Kidney (tissue), 22 donors: ENCODE measurements at places on chromosomes 1 and 21. TPM values are rescaled to one million over a fixed set of nuclear protein-coding genes. Genes with fewer than 3 reads are reported as not detected.

- no peak for DNase-seq
Measured at GRCh38 chr1:197468543-197469175, 200.6 kb downstream of the CRB1 start.

The PTPN14 gene
- 87.2 TPM for total RNA-seq

The HCN3 gene
- 3.3 TPM for total RNA-seq

The RGS13 gene
- 2.1 TPM for total RNA-seq

The CHRM3 gene
- total RNA-seq, result 2.9 TPM

DNA sequence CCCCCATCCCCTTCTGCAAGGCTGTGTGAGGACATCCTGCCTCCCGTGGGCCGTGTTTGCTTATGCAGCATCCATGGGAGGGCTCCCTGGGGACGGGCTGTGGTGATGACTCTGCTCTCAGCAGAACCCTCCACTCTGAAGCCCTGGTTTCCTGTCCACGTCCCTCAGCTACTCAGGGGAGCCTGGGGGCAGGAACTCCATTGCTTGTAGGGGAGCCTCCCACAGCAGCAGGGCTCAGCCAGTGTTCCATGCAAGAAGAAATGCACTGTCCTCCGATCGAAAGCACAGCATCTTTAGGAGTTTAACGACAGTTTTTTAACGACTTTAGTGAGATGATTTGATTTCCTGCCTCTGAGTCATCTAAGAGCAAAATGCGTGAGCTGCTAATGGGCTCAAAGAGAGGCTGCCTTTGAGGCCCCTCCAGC is 8.3 kb upstream of the KCNAB2 start:
- no peak for DNase-seq

DNA sequence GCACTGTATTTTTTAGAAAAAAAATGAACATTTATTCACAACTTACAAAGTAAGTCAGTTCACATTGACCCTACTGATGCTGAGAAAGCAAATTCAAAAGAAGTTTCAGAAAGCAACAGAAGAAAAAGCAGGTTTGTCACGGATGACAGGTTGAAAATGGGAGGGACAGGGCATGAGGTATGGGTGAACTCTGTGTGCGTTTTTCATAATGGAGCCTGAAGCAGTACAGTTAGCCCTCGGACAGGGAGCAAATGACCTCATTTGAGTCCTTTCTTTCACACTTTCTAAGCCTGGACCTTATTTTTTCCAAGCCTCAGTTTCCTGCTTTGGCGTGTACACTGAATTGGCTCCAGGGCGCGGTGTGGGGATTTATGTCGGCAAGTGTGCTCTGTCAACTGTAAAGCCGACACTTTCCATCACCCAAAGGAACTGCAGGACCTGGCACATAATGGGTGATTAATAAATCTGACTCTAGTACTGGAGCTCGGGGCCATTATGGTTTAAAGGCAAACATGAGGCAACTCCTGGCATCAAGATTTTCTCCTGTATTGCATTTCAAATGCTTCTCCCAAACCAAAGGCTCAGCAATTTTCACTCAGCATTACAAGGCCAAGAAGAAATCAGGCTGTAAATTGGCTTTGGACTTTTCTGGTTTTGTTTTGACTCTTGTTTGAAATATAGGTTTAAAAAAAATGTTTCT is 345.5 kb upstream of the DUSP10 start:
- peak; percentile 42 for DNase-seq

The ACTL8 gene
- total RNA-seq, result not detected

GRCh38 chr1:15915991-15916390 is 59.9 kb downstream of the ZBTB17 start:
- no peak for DNase-seq

The NBPF10 gene
- 3.8 TPM for total RNA-seq

The DCST1 gene
- not detected for total RNA-seq

DNA sequence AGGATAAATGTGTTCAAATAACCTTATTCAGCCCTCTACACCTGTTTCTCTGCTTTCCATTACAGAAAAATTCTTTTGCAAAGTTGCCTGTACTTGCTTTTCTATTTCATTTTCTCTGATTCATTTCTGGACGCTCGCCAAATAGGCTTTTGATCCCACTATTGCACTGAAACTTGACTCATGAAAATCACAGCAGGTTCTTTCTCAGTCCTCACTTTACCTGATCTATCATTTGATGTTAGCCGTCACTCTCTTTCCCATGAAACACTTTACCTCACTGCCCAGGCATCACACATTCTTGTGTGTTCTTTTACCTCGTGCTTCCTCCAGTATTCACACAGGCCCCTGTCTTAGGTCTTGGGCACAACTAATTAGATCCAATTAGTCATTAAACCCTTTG is 26.2 kb downstream of the HSPA13 start:
- peak; percentile 23 for DNase-seq

The C4BPB gene
- 1.3 TPM for total RNA-seq

DNA sequence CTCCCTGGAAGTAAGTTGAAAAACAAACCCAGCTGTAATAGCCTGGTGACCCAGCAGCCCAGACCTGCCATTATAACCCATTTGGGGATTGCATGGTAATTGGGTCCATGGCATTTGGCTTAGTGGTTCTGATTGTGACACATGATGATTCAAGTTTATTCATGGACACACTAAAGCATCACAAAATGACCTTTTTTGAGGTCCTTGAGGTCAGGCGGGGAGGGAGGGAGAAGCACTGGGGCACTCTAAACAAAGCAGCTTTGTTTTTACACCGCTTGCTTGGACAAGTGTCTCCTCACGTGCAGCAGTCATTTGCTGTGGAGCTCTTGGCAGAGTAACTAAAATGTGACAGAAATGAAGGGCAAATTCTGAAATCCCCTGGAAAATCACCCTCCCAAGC is 241.0 kb upstream of the SGIP1 start:
- DNase-seq, result no peak

- no peak for DNase-seq
Measured at GRCh38 chr1:2597441-2598328, 11.1 kb downstream of the PRXL2B start.

- DNase-seq, result no peak
Measured at GRCh38 chr21:38327984-38328383, 71.2 kb downstream of the KCNJ15 start.

The NUF2 gene
- 1.2 TPM for total RNA-seq

DNA sequence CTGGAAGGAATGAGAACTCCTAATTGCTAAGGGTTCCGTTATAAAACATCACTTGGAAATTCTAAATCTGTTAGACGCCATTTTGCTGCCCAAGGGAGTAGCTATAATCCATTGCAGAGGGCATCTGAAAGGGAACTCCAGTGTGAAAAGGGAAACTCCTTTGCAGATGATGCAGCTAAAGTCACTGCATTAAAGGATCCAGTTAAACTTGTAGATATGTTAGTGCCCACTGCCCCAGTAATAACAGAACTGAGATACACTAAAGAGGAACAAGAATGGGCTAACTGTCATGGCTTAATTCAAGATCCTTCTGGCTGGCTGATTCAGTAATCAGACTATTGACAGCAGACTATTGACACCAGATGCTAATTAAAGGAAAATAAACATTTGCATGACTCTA is 81.8 kb upstream of the KIAA0040 start:
- DNase-seq, result no peak

The SLC25A34 gene
- total RNA-seq, result 1.5 TPM

The FAM76A gene
- total RNA-seq, result 17.0 TPM

DNA sequence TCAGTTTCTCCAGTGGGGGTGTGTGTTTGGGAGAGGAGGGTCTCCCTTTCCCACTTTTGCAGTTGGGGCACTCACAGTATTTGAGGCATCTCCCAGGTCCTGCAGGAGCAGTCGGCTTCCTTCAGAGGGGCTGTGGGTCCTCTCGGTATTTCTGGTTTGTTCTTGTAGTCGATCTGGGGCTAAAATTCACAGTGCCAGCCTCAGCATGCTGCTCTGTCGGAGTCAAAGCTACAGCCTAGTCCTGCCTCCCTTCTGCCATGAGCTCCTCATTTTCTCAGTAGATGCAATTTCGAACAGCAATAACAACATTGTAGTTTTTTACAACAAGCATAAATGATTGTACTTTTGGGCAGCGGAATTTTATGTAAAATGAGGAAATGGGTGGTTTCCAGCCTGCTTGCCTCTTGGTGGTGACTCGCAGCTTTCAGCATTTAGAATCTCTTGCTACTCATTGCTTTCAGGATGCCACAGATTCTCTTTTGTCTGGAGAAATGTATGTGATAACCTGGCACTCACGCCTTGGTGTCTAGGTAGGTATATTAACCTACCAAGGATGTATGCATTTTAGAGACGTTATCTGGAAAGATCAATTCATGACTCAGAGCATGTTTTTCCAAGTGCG is 82.4 kb upstream of the C21orf91 start:
- no peak for DNase-seq

DNA sequence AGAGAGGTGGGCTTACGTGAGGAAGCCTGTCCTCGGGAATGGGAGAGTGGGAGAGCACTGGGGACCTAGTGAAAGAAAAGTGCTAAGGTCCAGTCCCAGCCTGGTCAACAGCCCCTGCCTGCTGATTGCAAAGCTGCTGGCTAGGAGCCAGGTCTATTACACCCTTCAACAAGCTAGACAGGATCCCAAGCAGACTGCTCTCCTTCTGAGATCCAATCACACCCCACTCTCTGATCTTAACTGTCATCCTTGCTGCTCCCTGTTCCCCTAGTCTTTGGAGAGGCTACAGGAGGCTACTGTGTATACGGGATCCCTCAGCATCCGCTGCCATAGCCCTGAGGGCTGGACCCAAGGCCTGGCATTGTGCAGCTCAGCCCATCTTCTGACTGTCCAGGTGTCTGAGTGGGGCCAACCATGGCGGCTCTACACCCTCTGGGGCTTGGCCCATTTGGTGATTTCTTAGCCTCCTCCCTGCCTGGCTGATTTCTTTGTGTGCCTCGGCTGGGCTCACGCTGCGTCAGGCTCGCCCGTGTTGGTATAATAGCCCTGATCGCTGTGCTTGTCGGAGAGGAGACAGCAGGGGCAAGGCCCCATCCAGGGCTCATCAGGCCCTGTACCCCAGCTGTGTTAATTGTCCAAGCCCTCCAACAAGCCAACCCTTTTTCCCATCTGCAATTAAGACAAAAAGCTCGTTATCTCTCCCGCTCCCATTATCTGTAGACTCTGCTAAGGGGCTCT is 43.9 kb downstream of the NAV1 start:
- DNase-seq, result no peak

DNA sequence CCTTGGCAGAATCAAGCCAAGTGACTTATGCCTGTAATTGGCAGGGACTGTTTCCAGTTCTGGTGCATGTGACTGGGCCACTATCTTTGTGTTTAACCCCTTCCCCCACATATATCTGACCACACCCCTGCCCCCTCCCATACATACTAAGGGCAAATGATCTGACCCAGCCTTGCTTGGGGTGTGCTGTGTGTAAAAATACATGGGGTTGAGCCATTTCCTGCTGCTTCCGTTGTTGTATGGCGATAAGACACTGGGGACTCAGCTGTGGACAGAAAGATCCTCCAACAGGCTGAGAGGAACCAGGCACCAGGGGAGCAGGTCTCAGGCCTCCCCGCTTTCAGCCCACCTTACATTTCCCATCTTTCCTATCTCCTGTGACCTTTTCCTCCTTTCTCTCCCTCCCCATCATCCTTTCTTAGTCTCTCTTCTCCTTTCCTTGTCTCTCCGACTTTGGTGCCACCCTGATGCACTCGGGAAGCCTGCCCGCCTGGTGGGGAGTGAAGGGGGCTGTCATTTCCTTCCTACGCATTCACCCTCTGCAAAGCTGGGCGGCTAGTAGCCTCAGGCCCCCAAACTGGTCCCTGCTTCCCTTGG is 39.7 kb downstream of the TMCC2 start:
- DNase-seq, result no peak

The HOOK1 gene
- total RNA-seq, result 55.4 TPM

The KRTAP13-2 gene
- total RNA-seq, result not detected

The CHD5 gene
- 0.85 TPM for total RNA-seq

- DNase-seq, result no peak
Measured at GRCh38 chr1:43059640-43060574, 101.2 kb upstream of the SLC2A1 start.

DNA sequence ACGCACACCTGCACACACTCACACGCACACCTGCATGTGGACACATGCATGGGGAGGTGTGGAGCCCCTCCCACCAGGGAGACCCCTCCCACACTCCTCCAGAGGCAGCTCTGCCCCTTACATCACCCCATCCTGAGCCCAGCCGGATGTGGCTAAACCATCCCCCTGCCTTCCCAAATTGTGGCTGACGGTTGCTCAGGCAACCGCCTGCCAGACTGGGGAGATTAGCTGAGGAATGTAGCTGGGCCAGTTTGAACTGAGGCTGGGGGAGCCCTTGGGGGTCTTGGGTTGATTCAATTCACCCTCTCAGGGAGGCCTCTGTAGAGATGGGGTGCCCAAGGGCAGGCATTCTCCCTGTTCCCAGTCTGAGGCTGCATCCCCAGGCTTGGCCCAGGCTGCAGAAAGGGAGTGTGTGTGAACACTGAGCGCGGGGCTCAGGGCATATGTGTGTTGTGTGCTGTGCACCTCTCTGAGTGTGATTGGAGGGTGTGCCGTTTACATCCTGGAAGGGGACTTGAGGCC is 12.9 kb downstream of the PTPRU start:
- DNase-seq, result peak; percentile 79

- DNase-seq, result no peak
Measured at GRCh38 chr1:14887764-14888350, 265.7 kb upstream of the TMEM51 start.

DNA sequence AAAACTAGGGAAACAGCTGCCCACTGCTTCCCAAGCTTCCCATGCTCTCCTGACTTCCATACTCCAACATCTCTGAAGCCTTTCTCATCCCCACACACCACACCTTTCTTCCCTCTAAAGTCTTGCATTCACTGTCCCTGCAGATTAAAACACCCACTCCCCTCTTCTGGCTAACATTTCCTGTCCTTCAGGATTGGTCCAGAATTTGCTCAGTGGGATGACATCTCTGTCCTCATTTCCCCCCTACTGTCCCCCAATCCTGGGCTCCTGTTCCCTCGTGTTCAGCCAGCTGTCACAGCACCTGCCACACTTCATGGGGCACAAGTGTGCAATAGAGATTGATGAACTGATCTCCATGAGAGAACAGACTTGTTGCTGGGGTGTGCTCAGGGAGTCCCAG is 82.7 kb downstream of the KCND3 start:
- DNase-seq, result no peak

- no peak for DNase-seq
Measured at GRCh38 chr1:200095057-200095577, 67.6 kb downstream of the NR5A2 start.

The HAO2 gene
- total RNA-seq, result 1.9 TPM

- peak; percentile 92 for DNase-seq
Measured at GRCh38 chr1:11944358-11944931, 9.9 kb downstream of the PLOD1 start.

DNA sequence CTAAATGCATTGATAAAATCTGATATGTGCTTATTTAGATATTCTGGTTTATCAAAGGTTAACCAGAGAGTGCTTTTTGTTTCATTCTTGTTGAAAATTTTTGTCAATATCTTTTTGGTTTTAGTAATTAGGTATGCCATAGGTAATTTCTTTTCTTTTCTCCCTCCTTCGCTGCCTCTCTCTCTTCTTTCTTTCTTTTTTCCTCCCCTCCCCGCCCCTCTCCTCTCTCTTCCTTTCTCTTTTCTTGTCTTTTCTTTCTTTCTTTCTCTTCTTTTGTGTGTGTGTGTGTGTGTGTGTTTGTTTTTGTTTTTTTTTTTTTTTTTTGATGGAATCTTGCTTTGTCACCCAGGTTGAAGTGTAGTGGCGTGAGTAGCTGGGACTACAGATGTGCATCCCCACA is 14.4 kb upstream of the MACF1 start:
- no peak for DNase-seq

The C1orf141 gene
- not detected for total RNA-seq
